ENCODE measurements at places on chromosomes 2 and 18. TPM values are rescaled to one million over a fixed set of nuclear protein-coding genes. Genes with fewer than 3 reads are reported as not detected.

GRCh38 chr2:159907909-159908308 lies 109.9 kb upstream of the CD302 start:
- peaks cover 33% of the 10 kb centered on the region for H3K4me1 ChIP-seq
- no peak overlapping the region for H3K27ac ChIP-seq
- H3K36me3 ChIP-seq, result no peaks in the 10 kb centered on the region
- DNase-seq, result peak; percentile 32
- no peaks in the 10 kb centered on the region for H3K27me3 ChIP-seq
- H3K4me3 ChIP-seq, result no peak overlapping the region

DNA sequence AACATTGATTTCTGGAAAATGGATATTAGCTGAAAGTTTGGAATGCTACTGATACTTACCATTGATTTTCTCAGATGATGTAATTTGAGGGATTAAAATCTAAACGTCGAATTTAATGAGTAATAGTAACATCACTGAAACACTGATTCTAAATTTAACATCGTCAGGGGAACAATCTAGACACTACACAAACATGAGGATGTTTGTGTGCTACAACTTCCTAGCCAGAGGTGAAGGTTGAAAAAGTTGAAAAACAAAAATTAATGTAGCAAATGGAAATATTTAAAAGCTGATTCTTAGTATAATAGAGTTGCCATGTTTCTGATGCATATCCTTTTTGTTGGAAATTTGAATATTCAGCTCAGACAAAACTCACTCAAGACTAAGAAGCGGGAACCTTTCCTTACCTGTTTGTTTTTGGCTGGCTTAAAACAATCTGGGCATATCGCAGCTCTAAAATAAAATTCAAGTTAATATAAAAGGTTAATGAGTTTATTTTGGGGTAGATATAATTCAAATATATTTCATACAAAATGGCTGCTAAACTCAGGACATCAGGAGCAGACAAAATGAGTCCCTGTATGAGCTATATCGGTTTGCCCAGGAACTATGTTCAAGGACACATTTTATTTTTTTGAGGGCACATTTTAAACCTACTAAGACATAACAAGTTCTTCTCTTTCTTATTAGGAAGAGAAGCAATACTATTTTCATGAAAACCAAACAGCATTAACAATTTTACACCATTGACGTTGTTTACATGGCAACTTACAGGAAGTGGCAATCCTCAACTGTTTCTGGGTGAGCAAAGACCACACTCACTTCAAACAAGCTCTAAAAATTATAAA lies 52.6 kb upstream of the PEX13 start:
- H3K27ac ChIP-seq, result no peak overlapping the region
- no peaks in the 10 kb centered on the region for H3K4me1 ChIP-seq
- peak; percentile 28 for DNase-seq

GRCh38 chr2:26892133-26892532 lies 44.2 kb downstream of the DPYSL5 start:
- no peaks in the 10 kb centered on the region for H3K27me3 ChIP-seq
- no peak for DNase-seq
- H3K36me3 ChIP-seq, result no peaks in the 10 kb centered on the region
- H3K4me1 ChIP-seq, result no peaks in the 10 kb centered on the region

- H3K4me3 ChIP-seq, result no peak overlapping the region
- H3K4me1 ChIP-seq, result no peaks in the 10 kb centered on the region
- DNase-seq, result no peak
- H3K27me3 ChIP-seq, result no peaks in the 10 kb centered on the region
Observed at GRCh38 chr2:207330912-207331311, 165.2 kb upstream of the KLF7 start.

- H3K27ac ChIP-seq, result no peak overlapping the region
- no peak for DNase-seq
- H3K4me3 ChIP-seq, result no peak overlapping the region
- H3K4me1 ChIP-seq, result no peaks in the 10 kb centered on the region
- no peaks in the 10 kb centered on the region for H3K36me3 ChIP-seq
Observed at GRCh38 chr2:213007290-213007838, 144.0 kb downstream of the IKZF2 start.

DNA sequence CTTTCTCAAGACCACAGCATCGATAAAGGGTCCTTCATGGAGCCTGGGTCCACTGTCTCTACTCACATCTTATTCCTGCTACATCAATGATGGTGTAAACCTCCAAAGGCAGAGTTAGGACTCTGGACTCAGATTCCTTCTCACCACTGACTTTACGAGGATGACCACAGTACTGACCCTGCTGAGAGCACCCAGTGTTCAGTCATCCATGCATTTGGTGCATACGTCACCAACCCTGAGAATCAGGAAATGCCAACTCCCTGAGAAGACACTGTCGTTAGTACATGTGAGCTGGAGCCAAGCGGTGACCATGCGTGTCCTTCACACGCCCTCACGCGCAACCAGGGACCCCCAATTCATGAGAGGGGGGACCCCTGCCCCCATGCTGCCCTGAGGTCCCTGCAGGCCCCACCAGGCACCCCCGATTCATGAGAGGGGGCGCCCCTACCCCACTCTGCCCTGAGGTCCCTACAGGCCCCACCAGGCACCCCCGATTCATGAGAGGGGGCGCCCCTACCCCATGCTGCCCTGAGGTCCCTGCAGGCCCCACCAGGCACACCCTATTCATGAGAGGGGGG lies 178.4 kb upstream of the TPO start:
- H3K4me3 ChIP-seq, result no peak overlapping the region
- H3K36me3 ChIP-seq, result no peaks in the 10 kb centered on the region
- H3K27ac ChIP-seq, result no peak overlapping the region

ZNF521 gene
- 3.9 TPM for polyA plus RNA-seq

CARF gene
- polyA plus RNA-seq, result 9.3 TPM

ACTR2 gene
- 118 TPM for polyA plus RNA-seq
